ENCODE measurements at places on chromosomes 6 and 20.
A peak's percentile ranks its signal among the peaks of the same experiment; 100 is the strongest.

GRCh38 chr20:13436530-13436929 is 202.2 kb downstream of the TASP1 start:
- DNase-seq, result no peak

GRCh38 chr20:63538204-63539091 is 1.3 kb upstream of the PTK6 start:
- DNase-seq, result no peak

GRCh38 chr6:167308207-167308606 is 16.7 kb upstream of the TTLL2 start:
- DNase-seq, result no peak

- peak; percentile 68 for DNase-seq
Measured at GRCh38 chr6:82270881-82271635, 23.5 kb upstream of the IBTK start.

GRCh38 chr20:11261533-11262000 is 587.8 kb upstream of the JAG1 start:
- DNase-seq, result peak; percentile 77

DNA sequence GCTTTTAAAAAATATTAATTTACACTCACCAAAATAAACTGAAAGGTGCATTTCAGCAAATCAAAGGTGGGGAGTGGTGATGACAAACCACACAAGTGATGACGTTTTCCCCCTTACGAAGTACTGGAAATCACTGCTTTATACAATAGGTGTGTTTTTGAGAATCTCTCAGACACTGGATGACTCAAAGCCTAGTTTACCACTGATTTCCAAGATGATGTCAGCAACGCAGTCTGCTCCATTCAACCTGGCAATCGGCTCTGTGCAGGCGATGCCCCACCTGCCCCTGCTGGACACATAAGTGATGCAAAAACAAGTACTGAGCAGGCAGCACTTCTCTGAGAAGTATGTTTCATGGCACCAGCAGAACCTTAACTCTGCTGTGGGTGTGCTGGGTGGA is 114.4 kb downstream of the SOD2 start:
- no peak for DNase-seq

- DNase-seq, result no peak
Measured at GRCh38 chr20:1892119-1892385, 3.2 kb upstream of the SIRPA start.

GRCh38 chr6:143515061-143515760 is 3.7 kb upstream of the FUCA2 start:
- DNase-seq, result peak; percentile 75
